ENCODE measurements at places on chromosomes 2 and 18. TPM values are rescaled to one million over a fixed set of nuclear protein-coding genes. Genes with fewer than 3 reads are reported as not detected.

SPP2 gene
- total RNA-seq: not detected

GRCh38 chr2:241224018-241224850, 35.8 kb downstream of the ANO7 start:
- H3K4me1 ChIP-seq: no peaks in the 10 kb centered on the region
- H3K27ac ChIP-seq: no peak overlapping the region
- H3K27me3 ChIP-seq: peaks cover 3% of the 10 kb centered on the region
- DNase-seq: no peak
- H3K4me3 ChIP-seq: no peak overlapping the region

GRCh38 chr2:122357998-122358397, 602.5 kb downstream of the TSN start:
- H3K27ac ChIP-seq: no peak overlapping the region
- no peaks in the 10 kb centered on the region for H3K27me3 ChIP-seq
- no peak overlapping the region for H3K4me3 ChIP-seq
- H3K4me1 ChIP-seq: no peaks in the 10 kb centered on the region
- no peaks in the 10 kb centered on the region for H3K36me3 ChIP-seq

DNA sequence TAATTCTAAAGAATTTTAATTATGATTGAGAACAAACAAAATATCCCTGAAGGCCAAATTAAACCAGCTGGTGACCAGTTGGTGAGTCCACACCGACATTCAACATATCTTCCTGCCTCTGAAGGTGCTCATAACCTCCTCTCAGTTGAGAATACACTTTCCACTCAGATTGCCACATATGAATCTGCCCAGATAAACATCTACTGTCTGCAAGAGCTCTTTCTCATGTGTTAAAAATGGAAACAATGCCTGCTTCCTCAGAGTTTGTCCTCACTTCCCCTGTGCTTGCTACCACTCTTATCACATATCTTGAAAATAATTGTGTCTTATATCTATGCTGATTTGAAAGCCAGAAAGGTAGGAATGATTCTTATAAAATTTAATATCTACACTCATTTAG, 177.7 kb upstream of the GULP1 start:
- H3K36me3 ChIP-seq: no peaks in the 10 kb centered on the region
- DNase-seq: no peak
- no peak overlapping the region for H3K27ac ChIP-seq
- no peaks in the 10 kb centered on the region for H3K4me1 ChIP-seq
- H3K4me3 ChIP-seq: no peak overlapping the region

- peaks cover 99% of the 10 kb centered on the region for H3K4me1 ChIP-seq
- H3K27ac ChIP-seq: no peak overlapping the region
- no peaks in the 10 kb centered on the region for H3K36me3 ChIP-seq
- no peaks in the 10 kb centered on the region for H3K27me3 ChIP-seq
Measured at GRCh38 chr2:98470851-98471255, 26.2 kb downstream of the INPP4A start.

- no peaks in the 10 kb centered on the region for H3K36me3 ChIP-seq
- DNase-seq: no peak
- no peaks in the 10 kb centered on the region for H3K4me1 ChIP-seq
- H3K4me3 ChIP-seq: no peak overlapping the region
Measured at GRCh38 chr18:22856870-22857269, 76.3 kb upstream of the RBBP8 start.

- H3K4me1 ChIP-seq: no peaks in the 10 kb centered on the region
- H3K36me3 ChIP-seq: no peaks in the 10 kb centered on the region
- no peaks in the 10 kb centered on the region for H3K27me3 ChIP-seq
- no peak overlapping the region for H3K27ac ChIP-seq
- H3K4me3 ChIP-seq: no peak overlapping the region
Measured at GRCh38 chr2:203400805-203401585, 72.8 kb downstream of the ABI2 start.

GRCh38 chr18:5414546-5414945, 119.0 kb upstream of the ZBTB14 start:
- no peak overlapping the region for H3K27ac ChIP-seq
- no peak for DNase-seq
- H3K27me3 ChIP-seq: no peaks in the 10 kb centered on the region
- H3K4me1 ChIP-seq: no peaks in the 10 kb centered on the region

DNA sequence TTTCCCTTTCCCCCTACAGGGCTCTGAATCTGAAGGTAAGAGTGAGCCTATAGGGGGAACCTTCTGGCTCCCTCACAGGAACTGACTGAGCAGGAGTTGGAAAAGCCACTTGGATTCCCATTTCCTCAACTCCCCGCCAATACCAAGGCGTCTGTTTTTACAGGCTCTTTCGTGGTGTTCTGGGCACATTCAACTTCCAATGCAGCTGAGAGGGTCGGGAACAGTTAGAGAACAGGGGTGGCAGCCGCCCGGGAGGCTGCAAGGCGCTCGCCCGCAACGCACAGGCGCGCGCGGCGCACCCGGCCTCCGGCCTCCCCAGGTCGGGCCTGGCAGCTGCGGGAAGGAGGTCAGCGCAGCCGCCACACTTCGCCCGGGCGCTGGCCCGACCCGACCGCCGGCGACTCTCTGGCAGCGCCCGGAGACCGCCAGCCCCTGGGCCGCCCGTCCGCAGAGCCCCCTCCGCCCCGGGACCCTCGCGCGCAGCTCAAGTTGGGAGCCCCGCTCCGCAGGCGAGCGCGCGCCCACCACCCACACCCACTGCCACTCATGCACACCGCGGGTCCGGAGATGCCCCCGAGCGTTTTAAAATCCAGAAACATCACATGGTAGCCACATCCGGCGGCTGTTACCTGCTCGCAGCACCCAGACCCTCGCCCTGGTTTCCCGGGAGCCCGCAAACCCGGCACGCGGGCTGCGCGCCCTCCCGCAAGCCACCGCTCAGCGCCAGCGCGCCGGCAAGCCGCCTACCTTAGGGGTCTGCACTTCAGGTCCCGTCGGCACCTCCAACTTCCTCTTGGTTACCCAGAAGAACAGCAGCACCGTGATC, 816 bp downstream of the GALNT14 start:
- DNase-seq: no peak
- no peak overlapping the region for H3K4me3 ChIP-seq
- H3K36me3 ChIP-seq: no peaks in the 10 kb centered on the region

DNA sequence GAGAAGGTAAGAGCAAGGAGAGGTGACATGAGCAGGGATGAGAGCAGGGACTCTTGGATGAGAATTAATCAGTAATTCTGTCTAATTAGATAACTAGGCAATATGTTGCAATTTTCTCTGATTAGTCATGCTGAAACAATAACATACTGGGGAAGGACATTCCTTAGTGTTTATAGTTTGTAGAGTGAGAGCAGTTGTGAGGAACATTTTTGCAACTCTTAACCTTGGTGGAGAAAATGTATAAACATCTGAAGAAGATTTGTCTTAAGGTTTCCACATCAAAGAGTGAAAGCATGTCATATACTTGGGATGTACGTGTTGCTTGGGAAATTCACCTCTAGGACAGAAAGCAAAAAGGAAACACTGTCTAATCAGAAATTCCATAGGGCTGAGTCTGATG, 955.4 kb upstream of the FANCL start:
- H3K27ac ChIP-seq: no peak overlapping the region
- no peak for DNase-seq
- no peaks in the 10 kb centered on the region for H3K27me3 ChIP-seq

DNA sequence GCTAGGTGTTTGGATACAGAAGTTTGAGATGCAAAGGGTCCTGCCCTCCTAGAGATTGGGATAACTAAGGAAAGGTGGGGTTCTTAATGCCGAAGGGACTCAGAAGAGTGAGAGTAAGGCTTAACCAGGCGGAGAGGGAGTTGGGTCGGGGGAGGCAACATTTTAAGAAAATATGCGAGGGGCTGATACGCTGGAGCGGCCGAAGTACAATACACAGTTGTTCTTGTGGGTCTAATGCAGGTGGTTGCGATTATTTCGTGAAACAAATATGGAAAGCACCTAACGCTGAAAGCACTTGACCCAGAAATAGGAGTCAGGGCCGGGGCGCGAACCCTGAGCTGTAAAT, 344 bp upstream of the MRPL33 start:
- H3K36me3 ChIP-seq: peaks cover 10% of the 10 kb centered on the region
- DNase-seq: no peak
- no peaks in the 10 kb centered on the region for H3K27me3 ChIP-seq
- H3K4me3 ChIP-seq: peak overlapping the region; percentile 94

DNA sequence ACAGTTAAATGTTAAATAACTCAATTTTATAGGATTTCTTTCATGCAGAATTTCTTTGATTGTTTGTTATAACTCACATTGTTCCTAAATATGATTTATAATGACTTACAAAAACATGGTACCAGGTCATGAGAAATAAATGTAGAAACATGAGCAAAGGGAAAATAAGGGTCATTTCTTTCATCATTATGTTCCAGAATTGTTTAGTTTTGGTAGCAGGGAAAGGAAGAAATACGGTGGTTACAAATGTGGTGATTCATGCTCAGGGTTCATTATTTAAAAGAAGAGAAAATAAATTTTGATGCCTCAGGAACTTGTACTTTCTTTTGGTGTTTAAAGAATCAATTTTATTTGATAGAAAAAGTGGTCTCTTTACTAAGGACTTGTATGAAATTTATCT, 4.4 kb downstream of the LYPD6B start:
- no peaks in the 10 kb centered on the region for H3K4me1 ChIP-seq
- H3K4me3 ChIP-seq: no peak overlapping the region
- H3K27ac ChIP-seq: no peak overlapping the region
- H3K27me3 ChIP-seq: no peaks in the 10 kb centered on the region
- no peaks in the 10 kb centered on the region for H3K36me3 ChIP-seq
